ENCODE measurements at places on chromosomes 4 and X.

- DNase-seq: no peak
These were observed 321.7 kb upstream of the FSTL5 start for GRCh38 chr4:162485486-162485885.

DNA sequence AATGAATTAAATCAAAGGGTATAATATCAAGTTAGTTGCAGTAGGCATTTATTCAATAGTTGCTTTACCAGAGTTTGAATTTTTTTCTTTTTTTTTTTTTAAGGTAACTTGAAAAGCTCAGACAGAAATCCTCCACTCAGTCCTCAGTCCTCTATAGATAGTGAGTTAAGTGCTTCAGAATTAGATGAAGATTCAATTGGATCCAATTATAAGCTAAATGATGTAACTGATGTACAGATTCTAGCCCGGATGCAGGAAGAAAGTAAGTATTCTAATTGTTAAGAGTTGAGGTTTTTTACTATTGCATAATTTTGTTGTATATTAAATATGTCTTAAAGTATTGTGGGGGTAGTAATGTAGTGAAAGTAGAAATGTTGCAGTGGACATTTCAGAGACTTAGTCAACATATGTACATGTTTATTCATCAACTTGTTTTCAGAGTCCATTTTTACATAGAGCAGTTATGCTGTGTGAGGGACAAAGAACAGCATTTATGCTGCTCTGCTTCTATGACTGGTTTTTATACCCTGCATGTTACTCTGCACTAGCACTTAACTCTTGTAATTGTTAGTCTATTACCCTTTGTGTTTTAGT, 38.4 kb downstream of the SLAIN2 start:
- no peak for DNase-seq

DNA sequence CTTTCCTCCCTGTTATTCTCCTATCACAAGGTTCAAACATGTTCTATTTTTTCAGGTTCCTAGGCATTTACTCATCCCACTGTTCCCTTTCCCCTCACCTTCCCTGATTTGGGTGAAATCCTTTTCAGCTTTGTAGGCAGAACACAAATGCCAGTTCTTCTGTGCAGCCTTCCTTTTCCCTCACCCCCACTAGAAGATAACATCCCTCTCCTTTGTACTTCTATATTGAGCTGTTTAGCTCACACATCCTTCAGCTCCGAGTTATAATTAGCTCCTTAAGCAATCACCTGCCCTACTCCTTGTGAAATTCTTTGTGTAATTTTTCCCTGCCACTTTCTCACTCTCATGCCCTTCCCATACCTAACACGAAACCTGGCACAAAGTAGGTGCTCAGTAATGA, 240.9 kb downstream of the AR start:
- no peak for DNase-seq

GRCh38 chrX:10549280-10549679, 71.1 kb downstream of the MID1 start:
- no peak for DNase-seq

DNA sequence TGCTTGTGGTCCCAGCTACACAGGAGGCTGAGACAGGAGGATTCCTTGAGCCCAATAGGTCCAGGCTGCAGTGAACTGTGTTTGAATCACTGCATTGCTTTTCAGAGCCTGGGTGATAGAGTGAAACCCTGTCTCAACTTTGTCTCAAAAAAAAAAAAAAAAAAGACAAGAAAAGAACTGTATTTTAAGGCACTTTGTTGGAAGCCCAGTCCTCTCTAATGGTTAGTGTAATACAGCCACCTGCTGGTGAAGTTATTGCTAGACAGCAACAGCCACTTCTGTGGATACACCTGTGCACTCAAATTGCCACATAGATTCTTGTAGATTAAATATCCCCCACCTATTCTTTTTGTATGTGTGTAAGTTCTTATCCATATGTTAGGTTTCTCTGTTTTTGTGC, 10.1 kb upstream of the FGG start:
- DNase-seq: peak; percentile 3

DNA sequence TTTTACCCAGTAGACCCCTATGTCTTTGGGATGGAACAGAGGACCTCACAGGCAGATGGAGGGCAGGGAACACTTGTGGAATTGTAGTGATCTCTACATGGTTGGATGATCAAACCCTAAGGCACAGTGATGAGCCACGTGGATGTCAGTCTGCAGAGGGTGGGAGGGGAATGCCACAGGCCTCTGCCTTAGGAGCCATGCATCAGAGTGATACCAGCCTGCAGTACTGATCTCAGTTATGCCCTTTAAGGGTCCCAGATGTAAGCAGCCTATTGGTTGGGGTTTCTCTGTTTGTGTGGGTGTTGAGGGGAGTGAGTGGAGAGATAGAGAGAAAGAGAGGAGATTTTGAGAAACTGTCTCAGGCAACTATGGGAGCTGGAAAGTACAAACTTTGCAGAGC, 39.9 kb upstream of the XAGE1B start:
- no peak for DNase-seq

DNA sequence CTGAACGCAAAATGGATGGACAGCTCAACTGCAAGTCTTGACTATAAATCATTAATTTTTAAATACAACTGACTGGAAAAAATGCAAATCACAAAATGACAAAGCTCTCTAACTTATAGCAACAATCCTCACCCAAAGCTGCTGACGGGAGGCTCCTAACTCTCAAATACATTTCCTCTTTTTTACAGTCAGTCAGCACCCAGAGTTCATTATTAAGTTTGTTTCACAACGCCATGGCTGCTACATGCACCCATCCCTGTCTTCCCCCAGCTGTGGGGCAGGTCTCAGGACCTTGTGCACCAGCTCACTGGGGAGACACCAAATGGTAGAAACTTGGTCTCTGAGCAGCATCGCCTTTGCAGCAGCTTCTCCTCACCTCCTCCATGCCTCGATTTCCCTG, 97.6 kb downstream of the SLC34A2 start:
- DNase-seq: no peak

GRCh38 chrX:47296766-47297365, 64.1 kb downstream of the USP11 start:
- DNase-seq: no peak

DNA sequence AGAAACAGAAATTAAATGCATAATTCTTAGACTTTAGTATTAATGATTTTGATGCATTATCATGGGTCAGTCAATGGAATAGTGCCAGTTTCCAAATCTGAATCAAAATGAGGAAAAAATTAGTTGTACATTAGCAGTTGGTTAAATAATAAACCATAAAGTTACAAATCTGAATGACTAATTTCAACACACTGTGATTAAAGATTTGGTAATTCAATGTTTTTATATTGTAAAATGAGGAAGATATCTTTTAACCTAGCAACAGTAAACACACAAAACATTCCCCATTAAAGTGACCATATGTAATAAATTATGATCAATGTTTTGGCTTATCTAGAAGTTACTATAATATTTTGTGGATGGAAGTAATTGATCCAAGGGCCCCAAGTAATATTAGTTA, 1.6 kb downstream of the FBXO8 start:
- DNase-seq: no peak

DNA sequence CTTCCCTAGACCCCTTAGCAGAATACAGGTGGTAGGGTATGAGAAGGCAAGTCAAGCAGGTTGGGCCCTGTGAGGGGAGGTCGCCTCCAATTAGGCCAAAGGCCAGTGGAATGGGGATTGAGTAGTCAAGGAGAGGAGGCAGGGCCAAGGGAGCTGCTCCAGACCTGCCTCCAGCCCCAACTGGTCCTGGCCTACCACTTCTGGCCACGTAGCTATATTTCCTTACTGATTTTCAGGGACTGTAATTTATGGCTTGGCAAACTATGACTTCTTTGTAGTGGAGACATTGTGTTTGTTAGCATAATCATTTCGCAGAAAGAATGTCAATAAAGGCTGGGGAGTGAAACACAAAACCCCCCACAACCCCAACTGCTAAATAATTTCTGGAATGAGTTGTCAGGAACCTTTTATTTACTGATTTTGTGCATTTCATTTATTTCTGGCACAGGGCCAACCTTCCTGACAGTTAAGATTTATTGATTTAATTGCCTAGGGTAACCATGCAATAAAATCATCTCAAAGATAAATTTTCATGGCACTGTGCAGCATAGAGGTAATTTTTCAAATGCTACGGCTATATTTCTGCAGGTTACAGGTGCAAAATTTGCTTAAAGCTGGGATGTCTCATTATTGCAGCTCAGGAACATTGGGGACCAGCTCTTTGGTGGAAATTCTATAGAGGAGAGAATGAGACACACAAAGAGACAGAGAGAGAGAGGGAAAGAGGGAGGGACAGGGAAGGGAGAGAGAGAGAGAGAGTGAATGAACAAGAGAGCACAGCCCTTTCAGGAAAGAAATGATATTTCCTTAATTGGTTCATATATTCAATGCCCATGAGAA, 494.9 kb downstream of the IDS start:
- peak; percentile 57 for DNase-seq

- no peak for DNase-seq
These were observed 76.6 kb downstream of the HTRA3 start for GRCh38 chr4:8345946-8346814.

GRCh38 chr4:174389439-174389838, 105.7 kb downstream of the CEP44 start:
- no peak for DNase-seq

- no peak for DNase-seq
These were observed 379.9 kb downstream of the ADAM29 start for GRCh38 chr4:175297965-175298565.

GRCh38 chr4:149161247-149161646, 654.4 kb downstream of the IQCM start:
- no peak for DNase-seq

DNA sequence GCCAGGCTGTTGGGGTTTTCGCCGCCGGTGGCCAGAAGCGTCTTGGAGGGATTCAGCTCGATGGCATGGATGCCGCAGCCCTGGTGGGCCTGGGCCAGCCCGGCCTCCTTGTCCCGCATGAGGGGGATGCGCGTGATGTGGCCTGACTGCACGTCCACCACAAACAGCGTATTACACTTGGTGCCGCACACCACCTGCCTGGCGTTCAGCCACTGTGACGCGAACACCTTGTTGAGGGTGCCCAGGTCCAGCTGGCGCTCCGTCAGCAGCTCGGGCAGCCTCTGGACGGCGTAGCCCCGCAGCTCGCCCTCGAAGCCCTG, 728 bp downstream of the DCAF12L2 start:
- no peak for DNase-seq

- no peak for DNase-seq
These were observed 959 bp downstream of the BRS3 start for GRCh38 chrX:136488706-136489105.

DNA sequence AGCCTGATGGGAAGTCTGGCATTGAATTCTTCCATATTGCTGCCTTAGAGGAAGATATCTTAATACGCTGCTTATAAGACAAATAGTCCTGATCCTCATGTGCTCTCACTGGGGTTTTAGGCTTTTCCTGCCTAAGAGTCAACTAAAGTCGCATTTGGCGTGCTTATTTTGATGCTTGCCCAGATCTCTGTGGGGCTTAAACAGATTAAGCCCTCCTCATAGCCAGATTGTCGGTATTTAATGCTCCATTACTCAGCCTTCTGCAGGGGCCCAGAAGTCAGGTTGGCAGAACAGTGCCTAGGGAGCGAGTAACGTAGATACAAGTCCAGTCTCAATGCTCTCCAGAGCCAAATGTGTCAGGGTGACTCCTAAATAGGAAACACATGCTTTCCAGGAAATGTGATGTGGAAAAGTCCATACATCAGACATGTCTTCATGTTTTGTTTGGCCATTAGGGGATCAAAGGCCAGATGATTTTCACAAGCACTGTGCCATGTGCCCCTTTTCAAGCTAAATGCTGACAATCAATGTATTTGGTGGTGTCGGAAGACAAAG, 262.8 kb downstream of the PRDM5 start:
- no peak for DNase-seq

GRCh38 chrX:105120463-105120862, 100.0 kb downstream of the TEX13A start:
- DNase-seq: no peak

DNA sequence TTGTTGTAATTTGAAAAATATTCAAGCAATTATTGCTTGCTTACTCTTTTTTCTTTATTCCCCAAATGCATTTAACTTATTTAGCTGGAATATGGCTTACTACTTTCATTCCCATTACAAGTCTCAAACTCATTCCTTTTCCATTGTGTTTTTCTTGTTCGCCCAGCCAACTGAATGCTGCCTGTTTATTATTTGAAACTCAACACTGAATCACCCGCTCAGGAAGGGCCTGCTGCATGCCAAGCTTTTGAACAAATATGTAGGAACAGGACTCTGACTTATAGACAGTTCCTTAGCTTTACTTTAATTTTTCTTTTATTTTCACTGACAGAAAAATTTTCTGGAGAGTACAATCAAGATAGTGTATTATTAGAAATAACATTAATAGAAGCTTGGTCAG, 12.9 kb downstream of the PCDH18 start:
- no peak for DNase-seq

DNA sequence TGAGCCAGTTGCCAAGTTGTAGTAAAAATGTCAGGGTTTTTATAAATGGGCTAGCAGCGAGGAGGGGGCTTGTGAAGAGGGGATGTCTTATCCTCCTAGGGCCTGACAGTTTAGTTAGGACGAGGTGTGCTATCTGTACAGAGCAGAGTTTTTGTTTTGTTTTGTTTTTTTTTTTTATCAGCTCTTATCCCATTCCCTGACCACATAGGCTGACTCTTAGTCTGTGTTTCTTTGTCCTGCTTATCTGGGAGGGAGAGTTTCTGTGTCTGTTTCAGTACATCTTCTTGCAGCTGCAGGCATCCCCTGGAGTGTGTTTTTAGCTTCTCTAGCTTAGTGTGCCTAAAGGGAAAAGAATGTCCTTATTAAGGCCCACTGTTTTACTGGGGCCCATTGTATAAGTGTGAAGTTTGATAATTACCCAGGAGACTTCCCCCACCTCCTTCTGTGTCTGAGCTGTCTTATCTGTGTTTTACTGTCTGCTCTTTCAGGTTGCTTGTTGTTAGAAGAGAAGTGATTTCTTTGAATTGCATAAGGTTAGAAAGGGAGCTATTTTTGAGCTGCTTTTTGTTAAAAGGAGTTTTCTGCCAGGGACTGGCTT, 32.0 kb downstream of the PAGE2 start:
- DNase-seq: no peak

DNA sequence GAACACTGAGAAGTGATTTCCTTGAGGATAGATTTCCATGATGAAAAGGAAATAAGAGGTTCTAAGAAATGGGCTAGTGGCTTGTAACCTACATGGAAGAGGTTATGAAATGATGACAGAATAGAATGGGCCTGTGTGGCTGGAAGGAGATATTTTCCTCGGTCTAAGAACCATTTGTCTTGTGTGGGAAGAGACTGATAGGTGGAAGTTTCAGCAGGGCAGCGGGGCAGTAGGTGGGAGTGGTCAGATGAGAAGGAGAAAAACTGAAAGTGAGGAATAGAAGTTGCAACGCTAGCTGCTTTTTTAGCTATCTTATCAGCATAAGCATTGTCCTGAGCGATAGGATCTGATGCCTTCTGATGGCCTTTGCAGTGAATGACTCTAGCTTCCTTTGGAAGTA, 211.4 kb upstream of the GALNT7 start:
- no peak for DNase-seq
